ENCODE measurements at places on chromosomes 12 and 14.

GRCh38 chr14:56491299-56492285, 88.0 kb upstream of the TMEM260 start:
- DNase-seq = peak; percentile 68

- DNase-seq = no peak
Measured at GRCh38 chr12:27705263-27705662, 5.4 kb upstream of the MRPS35 start.

GRCh38 chr12:6769666-6770065, 2.7 kb upstream of the LAG3 start:
- no peak for DNase-seq

DNA sequence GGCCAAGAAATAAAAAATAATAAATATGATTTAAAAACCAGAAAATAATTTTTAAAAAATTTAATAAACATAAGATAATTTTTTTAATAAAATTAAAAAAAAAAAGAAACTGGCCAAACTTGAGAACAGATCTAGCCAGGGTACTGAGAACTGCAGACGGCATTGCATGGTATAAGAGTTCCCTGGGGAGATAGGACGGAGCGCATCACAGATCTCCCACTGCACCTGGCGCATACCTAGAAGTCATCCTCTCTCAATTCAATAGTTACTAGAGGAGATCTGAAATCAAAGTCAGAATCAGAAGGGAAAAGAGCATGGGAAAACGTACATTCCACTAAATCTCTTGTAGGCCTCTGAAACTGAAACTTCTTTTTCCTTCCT, 58.9 kb upstream of the BCL2L14 start:
- no peak for DNase-seq

DNA sequence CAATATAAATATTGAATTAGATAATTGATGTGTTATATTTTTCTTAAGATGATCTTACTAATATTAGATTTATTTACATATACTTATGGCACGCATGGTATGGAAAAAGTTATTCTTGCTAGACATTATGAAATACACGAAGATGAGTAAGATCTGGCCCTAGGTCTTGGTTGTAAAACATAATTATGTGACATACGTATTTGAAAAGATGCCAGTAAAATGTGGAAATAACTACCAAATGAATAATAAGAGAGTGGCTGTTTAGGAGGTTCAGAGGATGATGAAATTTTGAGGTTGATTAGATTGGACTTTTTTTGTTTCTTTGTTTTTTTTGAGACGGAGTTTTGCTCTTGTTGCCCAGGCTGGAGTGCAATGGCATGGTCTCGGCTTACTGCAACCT, 41.3 kb downstream of the FANCM start:
- no peak for DNase-seq

DNA sequence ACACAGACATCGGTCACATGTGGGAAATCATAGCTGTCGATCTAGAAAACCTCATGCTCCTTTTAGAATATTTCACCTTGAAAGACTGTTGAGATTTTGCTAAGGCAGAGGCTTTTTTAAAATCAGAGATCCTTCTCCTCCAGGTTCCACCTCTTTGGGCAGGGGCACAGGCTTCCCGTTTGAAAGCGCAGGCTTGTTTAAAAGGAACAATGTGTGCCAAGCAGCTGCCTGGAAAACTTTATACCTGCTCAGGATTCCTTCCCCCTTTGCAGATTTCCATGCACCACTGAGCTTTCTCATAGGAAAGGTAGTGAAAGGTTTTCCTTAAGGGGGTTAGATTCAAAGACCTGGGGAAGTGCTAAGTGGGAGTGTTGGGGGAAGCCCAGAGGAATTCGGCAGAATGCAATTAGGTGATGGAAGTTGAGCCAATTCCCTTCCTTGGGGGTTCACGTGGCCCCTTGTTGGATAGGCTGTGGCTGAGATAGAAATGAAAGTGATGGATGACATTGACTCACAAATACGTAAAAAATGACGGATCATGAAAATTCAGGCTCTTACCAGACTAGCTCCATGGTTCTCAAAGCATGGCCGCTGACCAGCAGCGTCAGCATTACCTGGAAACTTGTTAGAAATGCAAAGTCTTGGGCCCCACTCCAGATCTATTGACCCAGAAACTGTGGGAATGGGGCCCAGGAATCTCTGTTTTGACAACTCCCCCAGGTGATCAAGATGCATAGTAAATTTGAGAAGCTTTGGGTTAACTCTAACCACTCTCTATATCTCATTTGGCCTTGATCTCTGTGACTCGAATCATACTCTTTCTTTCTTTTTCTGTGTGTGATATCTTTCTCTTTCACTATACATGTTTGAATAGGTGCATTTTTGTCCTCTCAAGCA, 281.4 kb upstream of the FKBP4 start:
- no peak for DNase-seq

DNA sequence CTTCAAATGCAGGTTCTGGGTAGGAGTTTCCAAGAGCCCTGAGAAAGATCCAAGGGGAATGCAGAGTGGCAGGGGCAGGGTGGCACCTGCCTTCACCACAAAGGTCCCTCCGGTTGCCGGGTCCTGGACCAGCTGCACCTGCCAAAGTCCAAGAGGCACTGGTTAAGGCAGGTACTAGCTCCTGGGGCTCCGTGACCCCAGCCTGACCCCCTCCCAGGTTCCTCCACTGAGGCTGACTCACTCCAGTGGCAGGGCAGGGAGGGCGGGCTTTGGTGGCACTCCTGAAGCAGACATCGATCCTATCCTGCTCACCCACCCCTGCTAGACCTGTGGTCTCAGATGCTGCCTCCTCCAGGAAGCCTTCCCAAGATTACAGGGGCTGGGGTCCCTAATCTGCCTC, 11.4 kb downstream of the RPS6KL1 start:
- DNase-seq = no peak

GRCh38 chr12:43786899-43787693, 19.0 kb downstream of the TWF1 start:
- no peak for DNase-seq

DNA sequence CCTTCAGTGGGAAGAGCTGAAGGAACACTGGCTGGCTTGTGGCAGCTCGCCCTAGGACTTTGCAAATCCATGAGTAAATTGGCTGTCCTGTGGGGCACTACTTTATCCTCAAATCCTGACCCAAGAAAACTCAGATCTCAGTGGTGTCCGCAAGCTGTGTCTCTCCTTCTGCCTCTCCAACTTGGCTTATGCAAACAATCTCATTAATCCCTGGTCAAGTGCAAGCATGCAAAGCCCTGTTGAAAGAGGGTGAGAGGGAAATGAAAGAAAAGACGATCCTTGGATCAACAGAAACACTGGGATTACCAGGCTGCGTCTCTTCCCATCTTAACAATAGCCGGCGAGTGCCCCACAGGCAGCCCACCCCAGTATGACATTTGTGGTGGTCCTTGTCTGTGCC, 901.6 kb downstream of the BCL11B start:
- DNase-seq = no peak

DNA sequence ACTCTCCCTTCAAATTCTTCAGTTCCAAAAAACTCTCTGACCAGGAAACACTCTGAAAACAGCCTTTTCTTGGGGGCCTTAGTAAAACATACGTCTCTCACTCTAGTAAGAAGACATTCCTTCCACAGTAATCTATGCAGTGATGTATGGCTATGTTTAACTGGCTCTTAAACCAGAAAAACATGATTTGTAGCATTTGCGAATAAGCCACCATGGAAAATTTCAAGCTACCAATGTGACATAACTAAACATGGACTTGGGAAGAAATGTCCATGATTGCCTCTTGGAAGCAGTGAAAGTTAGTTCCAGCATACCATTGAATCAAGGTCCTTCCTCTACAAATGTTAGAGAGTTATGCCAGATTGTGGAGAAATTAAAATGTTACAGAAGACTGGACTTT, 121.5 kb upstream of the ATF7IP start:
- DNase-seq = no peak

Measured in NCI-H1694 (cell line).